ENCODE measurements at places on chromosomes 2 and 18. TPM values are rescaled to one million over a fixed set of nuclear protein-coding genes. Genes with fewer than 3 reads are reported as not detected.

Gene PPP1R1C
- total RNA-seq, result not detected

Gene ZNF396
- 2.0 TPM for total RNA-seq

Gene GAL3ST2
- 0.25 TPM for total RNA-seq

Gene CCDC178
- 0.72 TPM for total RNA-seq

Gene ARHGAP15
- not detected for total RNA-seq

Gene SH3RF3
- total RNA-seq, result 8.4 TPM

Gene ANKRD53
- total RNA-seq, result 6.5 TPM

Gene CXCR1
- total RNA-seq, result not detected

Gene ITGB6
- total RNA-seq, result not detected

Gene NIF3L1
- 8.4 TPM for total RNA-seq
